Lung microvascular endothelial cell (primary cell): ENCODE measurements at places on chromosomes 1 and 21. TPM values are rescaled to one million over a fixed set of nuclear protein-coding genes. Genes with fewer than 3 reads are reported as not detected.
A peak's percentile ranks its signal among the peaks of the same experiment; 100 is the strongest.

PRCC gene
- 6.8 and 9.3 TPM in 2 replicates for total RNA-seq

THEM5 gene
- total RNA-seq: 0.22 TPM in 1 of 2 replicates, not detected in the other

- no peak for DNase-seq
These were observed 32.3 kb downstream of the C21orf91 start for GRCh38 chr21:17786851-17787181.

GRCh38 chr1:12109901-12110300 is 46.8 kb downstream of the TNFRSF8 start:
- no peak for DNase-seq

DNA sequence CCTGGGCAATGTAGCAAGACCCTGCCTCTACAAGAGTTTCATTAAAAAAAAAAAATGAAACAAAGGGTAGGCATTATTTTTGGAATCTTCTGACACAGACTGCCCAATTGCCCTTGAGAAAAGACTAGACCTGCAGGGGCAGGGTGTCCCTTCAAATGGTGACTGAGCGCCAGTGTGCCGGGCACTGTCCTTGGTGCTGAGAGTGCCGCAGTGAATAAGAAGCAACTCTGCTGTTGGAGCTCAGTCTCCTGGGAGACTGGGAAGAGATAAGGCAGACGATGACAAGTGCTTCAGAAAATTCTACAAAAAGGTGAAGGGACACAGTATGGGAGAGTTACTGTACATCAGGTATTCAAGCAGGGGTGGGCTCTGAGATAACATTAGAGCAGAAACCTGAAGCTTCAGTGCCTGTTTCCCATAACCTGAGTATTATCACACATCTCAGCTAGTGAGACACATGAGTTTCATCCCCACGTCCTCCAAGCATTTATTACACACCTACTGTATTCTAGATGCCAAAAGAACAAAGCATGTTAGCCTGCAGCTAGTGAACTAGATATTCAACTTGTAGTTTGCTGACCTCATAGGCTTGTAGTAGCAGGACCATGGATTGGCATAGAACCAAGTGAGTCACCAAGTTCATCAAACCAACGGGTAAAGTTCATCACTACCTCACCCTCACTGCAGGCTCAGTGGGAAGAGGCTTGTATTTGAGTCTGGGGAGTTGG is 18.4 kb upstream of the RPL11 start:
- DNase-seq: peak; percentile 55

DNA sequence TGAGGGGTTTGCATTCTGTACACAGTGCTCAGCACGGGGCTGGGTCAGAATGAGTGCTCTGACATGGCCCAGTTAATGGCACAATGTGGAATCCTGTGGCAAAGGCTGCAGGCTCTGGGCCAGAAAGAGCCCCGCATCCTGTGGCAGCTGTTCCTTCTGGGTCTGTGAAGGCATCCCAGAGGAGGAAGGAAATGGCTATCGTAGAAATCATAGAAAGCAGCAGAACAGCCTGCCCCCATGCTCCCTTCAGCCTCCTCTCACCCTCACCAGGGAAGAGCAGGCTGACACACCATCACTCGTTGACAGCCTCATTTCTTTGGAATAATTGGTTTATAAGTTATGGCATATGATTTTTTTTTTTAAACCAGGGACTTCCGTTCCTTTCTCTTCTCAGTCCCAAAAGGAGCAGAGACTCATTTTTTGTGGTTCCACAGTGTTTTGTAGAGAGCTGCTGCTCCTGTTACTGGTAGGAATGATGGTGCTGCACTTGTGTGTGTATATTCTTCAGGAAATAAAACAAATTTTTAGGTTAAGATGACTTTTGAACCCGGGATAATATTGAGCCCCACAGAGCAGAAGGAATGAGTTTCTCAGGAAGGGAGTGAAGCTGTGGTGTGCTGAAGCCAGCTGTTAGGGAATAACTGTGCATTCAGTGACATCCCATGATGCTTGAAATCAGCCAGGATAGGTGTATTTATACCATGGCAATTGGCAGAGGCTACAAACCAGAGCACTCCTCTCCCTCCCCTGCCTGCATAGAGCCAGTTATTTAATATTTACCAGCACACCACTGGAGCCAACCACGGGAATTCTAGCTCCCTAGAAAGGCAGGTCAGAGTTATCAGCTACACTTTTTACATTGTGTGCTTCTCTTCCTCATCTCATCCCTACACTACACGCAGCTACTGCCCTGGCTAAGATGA is 32.0 kb downstream of the PLXNA2 start:
- DNase-seq: peak; percentile 44

DNA sequence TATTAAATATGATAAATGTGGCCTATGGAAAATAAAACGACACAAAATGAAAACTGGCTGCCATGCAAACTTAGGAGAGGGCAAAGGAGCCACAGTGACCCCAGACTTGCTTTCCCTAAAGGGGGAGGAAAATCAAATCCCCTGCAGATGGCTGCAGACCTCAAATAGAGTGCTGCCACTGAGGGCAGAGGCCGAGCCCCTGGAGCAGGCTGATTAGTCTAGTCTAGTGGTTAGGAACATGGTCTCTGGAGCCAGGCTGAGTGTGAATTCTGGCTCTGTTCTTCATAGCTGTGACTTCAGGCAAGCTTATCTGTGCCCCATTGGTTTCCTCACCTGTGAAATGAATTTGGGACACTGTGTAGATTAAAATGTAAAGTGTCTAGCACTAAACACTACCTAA is 60.8 kb downstream of the ITPKB start:
- no peak for DNase-seq
